ENCODE measurements at places on chromosomes 11 and 22.

- no peak for DNase-seq
Measured at GRCh38 chr11:7967826-7968225, 2.6 kb upstream of the NLRP10 start.

GRCh38 chr11:72744474-72744873, 7.7 kb downstream of the ARAP1 start:
- no peak for DNase-seq

DNA sequence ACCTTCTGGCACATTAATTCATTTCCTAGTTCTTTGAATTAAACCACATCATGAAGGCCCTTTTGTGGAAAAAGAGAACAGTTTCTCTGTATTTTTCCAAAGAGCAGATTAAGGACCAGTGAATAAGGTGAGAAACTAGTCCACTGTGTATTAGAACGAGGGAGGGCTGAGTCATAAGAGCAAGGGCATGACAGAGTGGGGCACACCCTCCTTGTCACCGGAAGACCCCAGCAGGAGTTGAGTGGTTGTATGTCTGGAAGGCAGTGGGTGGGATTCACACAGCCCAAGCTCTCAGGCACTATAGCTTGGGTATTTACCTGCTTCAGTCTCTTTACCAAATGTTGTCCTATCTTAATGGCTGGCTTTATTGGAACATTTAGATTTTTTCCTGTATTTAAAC, 86.8 kb downstream of the BMAL1 start:
- DNase-seq = no peak

GRCh38 chr11:70944636-70945035, 307.7 kb downstream of the SHANK2 start:
- no peak for DNase-seq

DNA sequence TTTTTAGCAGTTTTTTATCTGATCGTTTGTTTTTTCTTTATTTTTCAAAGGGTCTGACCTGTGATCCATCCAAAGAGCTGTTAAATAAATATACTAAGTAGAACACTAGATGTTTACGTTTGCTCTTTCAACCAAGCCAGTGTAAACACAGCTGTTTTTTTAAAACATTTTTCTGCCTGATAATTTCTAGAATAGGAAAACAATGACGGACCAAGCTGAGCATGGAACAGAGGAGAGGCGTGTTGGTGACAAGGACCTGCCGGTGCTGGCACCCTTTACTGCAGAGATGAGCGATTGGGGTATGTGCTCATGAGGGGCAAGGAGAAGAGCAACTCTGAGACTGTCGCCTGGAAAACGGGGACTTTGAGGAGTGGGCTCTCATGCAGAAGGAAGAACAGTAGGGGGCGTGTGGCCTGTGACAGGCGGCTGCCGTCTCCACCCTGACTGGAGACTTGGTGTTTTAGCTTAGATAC, 28.6 kb upstream of the PANX2 start:
- DNase-seq = no peak

GRCh38 chr22:48797731-48798130, 1029.9 kb downstream of the BRD1 start:
- DNase-seq = no peak

GRCh38 chr11:64996710-64997380, at the start of gene BATF2:
BATF2 (minus strand) TSS chr11:64996971; CDS start chr11:64996914, 57 bp downstream.
- DNase-seq = no peak

GRCh38 chr11:25928076-25928475, 403.9 kb upstream of the ANO3 start:
- DNase-seq = no peak

DNA sequence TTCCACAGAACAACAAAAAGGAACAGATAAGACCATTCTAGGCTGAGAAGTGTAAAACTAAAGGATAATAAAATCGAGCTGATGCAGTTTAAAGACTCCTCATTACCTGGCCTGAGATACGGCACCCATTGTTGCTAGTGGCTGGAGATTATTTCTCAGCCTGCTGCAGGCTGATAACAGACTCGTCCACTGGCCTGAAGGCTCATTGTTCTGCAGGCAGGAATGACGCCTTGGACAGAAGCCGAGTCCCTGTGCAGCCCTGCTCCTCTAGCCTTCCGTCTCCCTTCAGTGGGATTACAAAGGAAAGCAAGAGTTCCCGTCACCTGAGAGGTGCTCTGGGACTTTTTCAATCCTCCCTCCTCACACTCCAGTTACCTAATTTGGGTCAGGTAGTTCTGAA, 1065.3 kb downstream of the OPCML start:
- no peak for DNase-seq

DNA sequence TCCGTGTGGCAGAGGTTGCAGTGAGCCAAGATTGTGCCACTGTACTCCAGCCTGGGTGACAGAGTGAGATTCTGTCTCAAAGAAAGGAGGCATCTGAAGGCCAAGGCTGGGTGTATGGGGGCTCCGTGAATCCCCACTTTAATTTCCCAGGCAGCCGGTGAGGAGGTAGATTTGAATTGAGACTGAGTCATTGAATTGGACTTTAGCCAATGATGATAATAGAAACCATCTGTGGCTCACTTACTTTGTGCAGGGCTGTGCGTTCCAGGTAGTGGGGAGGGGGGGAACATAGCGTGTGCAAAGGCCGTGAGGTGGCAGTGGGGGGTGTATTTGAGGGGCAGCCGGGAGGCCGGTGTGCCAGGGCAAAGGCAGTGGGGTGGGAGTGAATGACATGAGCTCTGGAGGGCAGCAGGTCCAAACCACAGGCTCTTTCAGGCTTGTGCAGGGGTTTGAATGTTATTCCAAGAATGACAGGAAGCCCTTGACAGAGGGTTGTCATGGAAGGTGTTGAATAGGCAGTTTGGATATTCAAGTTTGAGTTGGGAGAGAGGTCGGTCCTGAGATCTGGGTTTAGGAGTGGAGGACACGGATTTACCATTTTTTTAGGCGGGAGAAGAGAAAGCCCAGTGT, 6.1 kb downstream of the ARHGAP8 start:
- no peak for DNase-seq

- DNase-seq = no peak
Measured at GRCh38 chr11:132895340-132895739, 637.0 kb downstream of the OPCML start.

- DNase-seq = no peak
Measured at GRCh38 chr22:23419931-23420330, 160.2 kb downstream of the IGLL1 start.

- DNase-seq = no peak
Measured at GRCh38 chr11:64605244-64605560, 14.2 kb downstream of the SLC22A12 start.

DNA sequence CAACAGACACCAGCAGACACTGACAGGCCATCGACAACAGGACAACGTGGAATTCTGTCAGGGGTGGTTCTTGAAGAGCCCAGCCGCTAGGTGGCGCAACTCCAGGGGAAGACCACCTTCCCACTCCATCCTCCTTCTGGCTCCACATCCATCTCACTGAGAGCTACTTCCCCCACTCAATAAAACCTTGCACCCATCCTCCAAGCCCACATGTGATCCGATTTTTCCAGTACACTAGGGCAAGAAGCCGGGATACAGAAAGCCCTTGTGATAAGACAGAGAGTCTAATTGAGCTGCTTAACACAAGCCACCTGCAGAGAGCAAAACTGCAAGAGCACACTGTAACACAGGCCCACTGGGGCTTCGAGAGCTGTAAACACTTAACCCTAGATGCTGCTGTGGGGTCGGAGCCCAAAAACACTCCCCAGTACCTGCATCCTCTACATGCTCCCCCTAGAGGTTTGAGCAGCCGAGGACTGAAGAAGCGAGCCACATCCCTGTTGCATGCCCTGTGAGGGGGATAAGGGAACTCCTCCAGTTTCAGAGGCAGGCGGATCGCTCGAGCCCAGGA, 11.5 kb upstream of the RAB39A start:
- DNase-seq = no peak

GRCh38 chr11:109526931-109527330, 104.9 kb downstream of the C11orf87 start:
- DNase-seq = no peak

DNA sequence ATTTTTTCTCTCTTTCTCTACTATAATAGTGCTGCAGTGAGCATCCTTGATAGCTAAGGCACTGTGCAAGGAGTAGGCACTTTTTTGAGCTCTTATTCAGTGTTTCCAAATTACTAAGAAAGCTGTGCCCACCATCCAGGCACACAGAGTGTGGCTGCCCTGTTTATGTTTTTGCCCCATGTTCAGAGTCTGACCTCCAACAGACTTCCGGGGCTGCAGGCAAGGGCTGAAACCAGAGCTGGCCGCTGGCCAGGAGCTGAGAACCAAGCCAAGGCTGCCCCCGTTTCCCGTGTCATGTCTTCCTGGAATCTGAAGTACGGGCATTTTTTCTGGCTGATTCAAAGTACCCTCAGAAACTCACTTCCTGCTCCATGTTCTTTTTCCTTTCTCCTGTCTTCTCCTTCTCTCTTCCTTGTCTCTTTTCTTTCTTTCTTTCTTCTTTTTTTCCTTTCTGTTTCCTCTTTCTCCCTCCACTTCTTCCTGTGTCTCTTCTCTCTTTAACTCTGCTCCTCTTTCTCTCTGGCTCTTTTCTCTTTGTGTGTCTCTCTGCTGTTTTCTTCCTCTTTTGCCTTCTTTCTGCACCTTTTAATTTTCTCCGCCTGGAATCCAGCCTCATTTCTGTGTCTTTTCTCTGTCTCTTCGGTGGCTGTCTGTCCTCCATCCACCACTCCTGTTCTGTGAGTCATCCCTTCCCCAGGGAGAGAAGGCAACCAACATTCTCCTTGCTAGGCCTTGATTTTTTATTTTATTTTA, 17.0 kb upstream of the KCTD14 start:
- DNase-seq = no peak

DNA sequence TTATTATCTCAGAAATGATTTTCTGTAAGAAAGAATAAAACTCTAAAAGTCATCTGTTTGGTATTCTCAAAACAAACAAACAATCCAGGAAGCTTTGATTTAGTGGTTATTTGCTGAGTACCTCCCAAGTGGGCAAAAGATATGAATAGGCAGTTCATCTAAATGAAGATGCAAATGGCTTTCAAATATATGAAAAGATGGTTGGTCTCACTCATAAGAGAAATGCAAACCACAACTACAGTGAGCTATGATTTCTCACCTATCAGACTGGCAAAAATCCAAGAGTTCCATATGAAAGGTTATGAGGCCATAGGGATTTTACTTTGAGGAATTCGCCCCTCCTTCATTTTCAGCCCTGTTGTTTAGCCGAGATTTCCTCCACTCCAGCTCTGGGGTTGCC, 11.3 kb upstream of the P2RY2 start:
- DNase-seq = no peak

GRCh38 chr22:41021061-41021612, 70.0 kb downstream of the RBX1 start:
- no peak for DNase-seq

GRCh38 chr11:1630271-1630670, 696 bp downstream of the KRTAP5-5 start:
- DNase-seq = no peak

GRCh38 chr22:35301372-35301874, 1.7 kb downstream of the TOM1 start:
- DNase-seq = no peak

DNA sequence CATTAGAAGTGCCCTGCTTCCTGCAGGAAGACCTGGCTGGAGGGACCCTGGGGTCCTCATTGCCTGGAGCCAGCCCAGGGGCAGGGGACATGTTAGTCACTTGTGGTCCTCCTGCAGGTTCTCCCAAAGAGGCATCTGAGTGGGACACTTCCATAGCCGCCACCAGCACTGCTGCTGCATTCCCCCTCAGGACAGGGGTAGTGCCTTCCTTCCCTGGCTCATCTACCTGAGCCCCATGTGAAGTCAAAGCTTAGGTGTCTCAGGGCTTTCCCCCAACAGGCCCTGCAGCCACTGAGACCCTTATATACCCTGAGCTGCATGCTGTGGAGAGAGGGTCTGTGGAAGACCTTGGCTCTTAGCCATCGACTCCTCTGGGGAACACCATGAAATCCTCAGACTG, 45.0 kb upstream of the VPREB1 start:
- no peak for DNase-seq

GRCh38 chr11:15228331-15228849, 113.7 kb downstream of the INSC start:
- no peak for DNase-seq

DNA sequence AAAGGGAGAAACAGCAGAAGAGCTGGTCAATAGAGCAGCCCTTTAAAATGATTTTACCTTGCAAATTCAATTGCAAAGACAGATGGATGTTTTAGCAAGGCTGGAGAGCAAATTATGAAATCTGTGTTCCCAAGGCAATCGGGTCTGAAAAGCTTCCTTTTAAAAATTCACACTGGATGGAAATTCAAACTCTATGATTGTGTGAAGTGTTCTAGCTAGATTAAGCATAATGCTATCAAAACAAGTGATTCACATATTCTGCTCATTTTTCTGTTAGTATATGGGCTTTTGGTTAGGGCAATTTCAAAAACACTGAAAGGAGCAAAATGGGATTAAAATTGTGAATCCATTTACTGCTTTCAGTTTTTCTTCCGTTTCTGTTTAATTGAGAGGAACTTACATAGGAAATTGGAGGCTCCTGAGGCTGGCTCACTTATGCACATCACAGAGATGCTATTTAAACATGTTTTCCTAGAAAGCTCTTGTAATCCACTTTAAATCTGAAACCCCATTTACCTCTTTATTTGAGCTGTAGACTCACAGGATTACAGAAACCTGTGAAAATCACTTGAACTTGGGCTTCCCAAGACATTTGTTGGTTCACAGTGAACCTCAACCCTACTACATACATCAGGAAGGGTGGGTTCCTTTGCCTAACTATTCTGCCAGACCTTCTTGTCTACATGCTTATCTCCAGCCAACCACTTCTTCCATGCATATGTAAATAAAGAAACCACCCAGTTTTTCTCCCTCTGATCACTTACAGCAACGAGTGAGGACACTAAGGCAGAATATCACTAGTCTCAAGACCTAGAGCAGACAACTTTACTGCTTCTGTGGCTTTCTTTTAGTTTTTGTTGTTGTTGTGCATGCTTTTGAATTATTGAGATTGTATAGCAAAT, 201.9 kb upstream of the PITPNB start:
- no peak for DNase-seq

GRCh38 chr11:116862185-116862584, 24.8 kb upstream of the APOA1 start:
- no peak for DNase-seq

- no peak for DNase-seq
Measured at GRCh38 chr11:31069447-31070205, 299.9 kb downstream of the DCDC1 start.

DNA sequence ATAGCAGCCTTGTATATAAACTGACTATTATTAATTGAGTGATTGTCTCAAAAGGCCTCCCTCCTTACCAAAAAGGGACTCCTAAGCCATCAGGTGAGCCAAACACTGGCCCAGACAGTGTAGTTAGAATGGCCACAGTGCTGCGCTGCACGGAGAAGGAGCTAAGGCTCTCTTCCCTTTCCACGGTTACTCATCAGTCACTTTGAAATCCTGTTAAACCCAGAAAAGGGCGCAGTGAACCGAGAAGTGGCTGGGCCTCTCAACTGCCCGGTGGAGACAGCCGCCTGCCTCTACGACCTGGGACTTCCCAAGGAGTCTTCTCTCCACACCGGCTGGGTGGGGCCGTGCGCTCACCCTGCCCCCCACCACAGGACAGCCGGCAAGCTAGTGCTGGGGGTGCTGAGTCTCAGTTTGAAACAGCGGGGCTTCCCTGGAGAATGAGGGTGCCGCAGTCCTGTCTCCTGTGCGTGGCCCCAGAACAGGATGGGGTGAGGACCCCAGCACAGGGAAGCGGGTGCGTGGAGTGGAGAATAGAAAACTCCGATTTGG, 1.3 kb downstream of the MYH9 start:
- DNase-seq = peak; percentile 42

Data from CD8-positive, alpha-beta memory T cell (primary cell).